NCI-H510A treated with DMSO at 0.1 percent for 48 hours (cell line): ENCODE measurements at places on chromosomes 5 and 9.
A peak's percentile ranks its signal among the peaks of the same experiment; 100 is the strongest.

- peak; percentile 32 for DNase-seq
Measured at GRCh38 chr9:104854613-104855012, 73.3 kb downstream of the ABCA1 start.

DNA sequence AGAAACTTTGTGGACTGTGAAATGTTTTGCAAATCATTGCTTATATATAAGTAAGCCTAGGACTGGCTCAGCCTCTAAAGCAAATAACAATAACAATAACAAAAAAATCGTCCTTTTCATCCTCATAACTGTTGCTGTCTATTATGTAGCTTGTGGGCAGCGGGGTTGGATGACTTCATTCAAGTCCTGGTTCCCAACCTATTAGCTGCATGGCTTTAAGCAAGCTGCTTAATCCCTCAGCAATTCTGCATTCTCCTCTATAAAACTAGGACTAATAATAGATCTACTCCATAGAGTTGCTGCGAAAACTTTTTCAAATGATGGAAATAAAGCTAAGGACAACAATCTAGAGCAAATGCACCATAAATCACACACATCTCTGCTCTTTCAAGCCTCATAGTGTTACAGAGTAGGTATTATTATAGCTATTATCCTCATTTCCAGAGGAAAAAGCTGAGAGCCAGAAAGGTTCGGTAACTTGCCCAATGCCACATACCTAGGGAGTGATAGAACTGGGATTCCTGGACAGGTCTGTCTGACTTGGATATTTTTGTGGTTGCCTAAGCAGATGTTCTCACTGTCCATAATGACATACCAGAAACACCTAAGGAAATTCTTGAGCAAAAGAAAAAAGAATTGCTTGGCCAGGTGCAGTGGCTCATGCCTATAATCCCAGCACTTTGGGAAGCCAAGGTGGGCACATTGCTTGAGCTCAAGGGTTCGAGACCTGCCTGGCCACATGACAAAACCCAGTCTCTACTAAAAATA, 98.8 kb upstream of the ADRA1B start:
- no peak for DNase-seq

DNA sequence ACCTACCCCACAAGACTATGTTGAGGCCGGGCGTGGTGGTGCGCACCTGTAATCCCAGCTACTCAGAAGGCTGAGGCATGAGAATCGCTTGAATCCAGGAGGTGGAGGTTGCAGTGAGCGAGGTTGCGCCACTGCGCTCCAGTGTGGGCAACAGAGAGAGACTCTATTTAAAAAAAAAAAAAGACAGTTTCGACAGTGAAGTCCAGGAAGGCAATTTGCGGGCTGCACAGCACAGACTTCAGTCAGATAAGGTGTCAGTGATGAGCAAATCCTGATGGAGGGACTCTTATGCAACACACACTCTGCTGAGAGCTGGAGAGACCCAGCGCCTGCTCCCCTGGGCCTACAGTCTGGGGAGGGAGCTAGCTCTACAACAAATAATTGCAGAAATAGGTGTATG, 14.2 kb downstream of the CCNJL start:
- no peak for DNase-seq

DNA sequence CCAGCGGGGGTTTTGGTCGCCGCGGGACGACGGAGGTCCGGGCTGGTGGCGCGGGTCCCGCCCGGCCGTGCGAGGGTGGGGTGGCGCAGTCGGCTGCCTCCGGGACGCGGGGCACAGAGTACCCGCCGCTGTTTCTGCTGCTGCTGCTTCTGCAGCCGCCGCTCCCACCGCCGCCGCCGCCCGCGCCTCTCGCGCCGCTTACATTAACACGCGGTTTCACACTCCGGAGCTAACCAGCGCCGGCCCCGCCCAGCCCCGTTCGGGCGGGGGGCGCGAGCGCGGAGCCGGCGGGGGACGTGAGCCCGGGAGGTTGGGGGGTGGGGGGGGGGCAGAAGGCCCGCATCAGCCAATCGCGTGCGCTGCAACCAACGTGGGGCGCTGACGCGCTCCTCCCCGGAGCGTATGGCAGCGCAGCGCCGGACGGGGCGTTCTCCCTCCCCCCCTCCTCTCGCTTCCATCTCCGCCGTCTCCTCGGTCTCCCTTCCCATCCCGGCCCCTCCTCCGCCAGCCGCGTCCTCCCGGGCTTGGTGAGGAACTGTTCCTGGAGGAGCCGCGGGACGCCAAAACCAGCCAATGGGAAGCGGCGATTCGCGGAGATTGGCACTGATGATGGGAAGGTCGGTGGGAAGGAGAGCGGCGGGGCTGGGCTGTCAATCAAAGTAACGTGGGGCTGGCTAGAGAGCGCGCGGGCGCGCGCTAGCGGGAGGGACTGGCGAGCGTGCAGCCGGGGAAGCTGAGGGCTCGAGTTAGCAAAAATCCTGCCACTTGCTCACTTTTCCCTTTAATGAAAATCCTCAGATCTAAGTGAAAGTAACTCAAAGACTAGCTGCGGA, at the start of gene TLE1:
Gene TLE1 (minus strand): TSS at position 205 of the 833 bp plus-strand sequence. CDS start 1,307 bp downstream, outside the sequence.
- DNase-seq = peak; percentile 97

GRCh38 chr9:107976767-107977166, 487.2 kb upstream of the KLF4 start:
- no peak for DNase-seq
